ENCODE measurements at places on chromosomes 3 and 15.

GRCh38 chr3:99674086-99674789 lies 35.8 kb downstream of the COL8A1 start:
- DNase-seq, result no peak

GRCh38 chr15:32723171-32723948 lies 5.6 kb downstream of the GREM1 start:
- no peak for DNase-seq

DNA sequence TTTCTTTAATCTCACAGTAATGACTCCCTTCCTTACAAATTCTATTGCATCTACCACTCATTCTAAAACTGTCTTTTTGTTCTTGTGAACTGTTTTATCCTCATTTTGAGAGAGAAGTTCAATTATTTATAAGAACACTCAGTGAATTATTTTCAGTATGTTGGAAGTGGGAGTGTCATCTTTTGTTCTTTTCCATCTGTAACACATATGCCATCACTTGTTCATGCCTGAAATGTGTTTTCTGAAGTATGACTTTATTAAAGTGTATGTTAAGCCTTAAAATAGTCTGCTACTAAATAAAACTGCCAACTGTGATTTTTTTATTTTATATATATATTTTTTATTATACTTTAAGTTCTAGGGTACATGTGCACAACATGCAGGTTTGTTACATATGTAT lies 623.0 kb upstream of the CBLB start:
- DNase-seq, result no peak

DNA sequence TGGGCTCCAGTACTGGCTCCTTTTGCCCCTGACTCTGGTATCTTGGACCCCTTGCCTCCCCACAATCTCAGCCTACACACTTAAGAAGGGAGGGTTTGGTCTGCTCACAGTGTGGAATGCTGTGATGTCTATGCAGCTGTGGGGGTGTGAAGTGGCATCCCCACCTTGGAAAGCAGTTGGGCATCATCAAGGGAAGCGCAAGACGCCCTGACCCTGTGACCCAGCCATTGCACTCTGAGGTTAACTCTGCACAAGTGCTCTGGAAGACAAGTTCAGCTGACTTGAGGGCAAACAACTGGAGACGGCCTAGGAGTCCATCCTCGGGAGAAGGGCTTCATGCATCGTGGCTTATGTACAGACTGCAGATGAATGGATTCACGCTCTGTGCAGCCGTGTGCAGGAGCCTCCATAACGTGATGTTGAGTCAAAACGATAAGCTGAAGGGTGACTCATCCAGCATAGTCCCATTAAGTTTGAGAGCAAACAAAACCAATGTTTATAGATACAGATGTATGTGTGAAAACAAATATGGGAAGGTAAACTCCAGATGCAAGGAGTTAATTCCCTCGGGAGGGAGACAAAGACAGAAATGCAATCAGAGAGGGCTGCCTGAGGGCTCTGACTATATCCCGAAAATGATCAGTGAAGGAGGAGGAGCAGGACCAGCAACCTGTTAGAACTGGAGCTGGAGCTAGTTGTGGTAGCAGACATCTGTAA lies 86.8 kb downstream of the LSM3 start:
- peak; percentile 34 for DNase-seq

DNA sequence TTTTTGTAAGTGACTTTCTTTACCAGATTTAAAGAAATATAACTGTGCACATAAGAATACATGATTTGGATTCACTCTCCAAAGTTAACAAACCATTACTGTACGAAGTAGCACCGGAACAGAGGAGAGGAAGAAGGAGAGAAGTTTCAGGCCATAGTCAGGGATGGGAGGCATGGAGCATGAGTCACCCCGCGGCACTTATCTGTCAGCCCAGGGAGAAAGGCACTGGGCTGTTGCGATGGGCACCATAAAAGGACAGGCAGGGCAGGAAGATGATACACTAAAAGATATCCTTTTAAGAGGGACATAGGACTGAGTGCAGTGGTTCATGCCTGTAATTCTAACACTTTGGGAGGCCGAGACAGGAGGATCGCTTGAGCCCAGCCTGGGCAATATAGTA lies 37.0 kb downstream of the TTC23 start:
- no peak for DNase-seq

DNA sequence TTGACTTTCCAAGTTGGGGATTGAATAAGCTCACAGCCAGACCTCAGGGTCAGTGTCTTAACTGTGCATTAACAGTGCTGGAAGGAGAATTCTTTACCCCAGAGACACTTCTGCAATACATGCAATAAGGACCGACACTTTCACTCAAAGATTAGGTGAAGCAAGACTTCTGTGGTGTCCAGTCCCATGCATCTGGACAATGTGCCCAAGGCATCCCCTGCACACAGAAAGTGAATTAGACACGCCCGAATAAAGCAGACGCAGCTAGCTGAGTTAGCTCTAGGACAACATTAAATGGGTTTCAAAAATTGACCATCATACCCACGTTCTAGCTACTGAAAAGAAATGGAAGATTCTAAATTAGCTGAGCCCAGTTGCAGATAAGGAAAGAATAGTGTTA lies 223.9 kb upstream of the NR2F2 start:
- DNase-seq, result no peak

DNA sequence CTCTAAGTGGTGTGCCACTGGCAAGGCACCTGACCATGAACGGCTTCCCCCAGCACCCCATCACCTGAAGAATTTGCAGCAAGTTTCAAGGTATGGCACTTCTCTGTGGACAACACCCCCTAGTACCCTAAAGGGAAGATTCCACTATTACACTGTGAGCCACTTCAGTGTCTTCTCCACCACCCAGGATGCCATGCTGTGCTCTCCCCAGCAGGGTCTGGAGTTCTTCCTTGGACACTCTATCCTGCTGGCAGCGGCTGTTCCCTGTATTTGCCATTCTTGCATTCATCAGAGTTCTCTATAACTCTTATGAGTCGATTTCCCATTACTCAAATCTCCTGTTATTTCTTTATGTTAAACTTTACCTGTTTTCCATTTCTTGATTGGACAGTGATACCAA lies 33.9 kb upstream of the RNU6-1 start:
- DNase-seq, result no peak

- peak; percentile 68 for DNase-seq
These were observed 36.5 kb downstream of the DAPK2 start for GRCh38 chr15:64009798-64010261.

DNA sequence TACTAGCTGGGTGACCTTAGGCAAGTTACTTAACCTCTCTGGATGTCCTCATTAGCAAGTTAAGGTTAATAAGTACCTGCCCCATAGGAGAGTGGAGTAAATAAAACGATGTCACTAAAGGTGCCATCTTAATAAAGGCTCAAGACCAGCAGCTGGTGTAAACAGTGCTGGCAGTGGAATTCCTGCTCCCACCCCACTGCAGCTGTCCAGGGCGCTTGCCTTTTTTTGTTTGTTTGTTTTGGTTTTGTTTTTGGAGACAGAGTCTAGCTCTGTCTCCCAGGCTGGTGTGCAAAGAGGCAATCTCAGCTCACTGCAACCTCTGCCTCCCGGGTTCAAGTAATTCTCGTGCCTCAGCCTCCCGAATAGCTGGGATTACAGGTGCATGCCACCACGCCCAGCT lies 28.9 kb downstream of the IDH3A start:
- no peak for DNase-seq

- DNase-seq, result no peak
These were observed 613 bp downstream of the SEC13 start for GRCh38 chr3:10320320-10320677.

GRCh38 chr3:144041960-144042556 lies 70.4 kb downstream of the DIPK2A start:
- DNase-seq, result no peak

DNA sequence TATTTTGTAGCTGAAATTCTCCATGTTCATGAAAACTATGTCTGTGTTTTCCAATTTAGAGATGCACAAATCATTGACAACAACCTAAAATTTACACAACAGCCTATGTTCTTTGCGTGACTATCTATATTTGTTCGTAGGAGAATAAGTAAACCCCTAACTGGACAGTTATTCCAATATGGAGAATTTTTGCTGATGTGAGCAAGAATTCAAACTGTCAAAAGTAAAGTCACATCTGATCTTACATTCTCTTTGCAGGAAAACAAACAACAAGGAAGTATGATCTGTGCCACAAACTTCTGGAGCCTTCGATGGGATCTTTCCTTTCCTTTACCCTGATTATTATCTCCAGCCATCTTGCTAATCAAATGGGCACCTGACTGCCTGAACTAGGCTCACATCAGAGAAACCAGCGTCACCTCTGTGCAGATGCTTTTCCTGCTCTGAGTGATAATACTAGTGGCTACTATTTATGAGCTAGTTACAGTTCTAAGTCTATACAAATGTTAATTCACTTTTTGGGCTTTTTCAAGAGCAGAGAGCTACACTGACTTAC lies 18.3 kb upstream of the KCNMB3 start:
- no peak for DNase-seq

DNA sequence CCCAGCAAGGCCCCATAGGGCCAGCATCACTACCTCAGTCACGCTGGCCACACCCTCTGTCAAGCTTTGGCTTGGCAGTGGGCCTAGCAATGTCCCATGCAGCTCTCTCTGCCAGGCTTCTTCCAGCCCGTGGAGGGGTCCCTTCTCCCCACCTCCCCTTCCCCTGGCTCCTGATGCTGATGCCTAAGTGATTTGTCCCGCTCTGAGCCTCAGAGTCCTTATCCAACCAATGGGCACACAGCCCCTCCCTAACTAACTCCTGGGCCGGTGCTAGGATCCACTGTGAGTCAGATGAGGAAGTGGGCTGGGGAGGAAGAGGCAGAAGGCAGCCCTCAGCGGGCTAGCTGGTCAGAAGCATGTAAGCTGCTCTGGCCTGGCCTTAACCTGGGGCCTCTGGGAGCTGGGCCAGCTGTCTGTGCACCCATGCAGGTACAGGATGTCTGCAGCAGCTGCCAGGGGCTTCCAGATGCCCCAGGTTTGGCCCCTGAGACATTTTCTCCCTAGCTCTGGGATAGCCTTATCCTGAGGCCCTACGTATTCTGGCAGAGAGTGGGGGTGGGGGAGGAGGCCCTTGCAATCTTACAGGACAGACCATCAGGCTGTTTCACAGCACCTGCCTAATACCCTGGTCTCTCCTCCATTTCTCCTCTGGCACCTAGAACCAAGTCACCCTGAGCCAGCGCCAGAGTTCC lies 740 bp upstream of the ZBTB47 start:
- peak; percentile 43 for DNase-seq

DNA sequence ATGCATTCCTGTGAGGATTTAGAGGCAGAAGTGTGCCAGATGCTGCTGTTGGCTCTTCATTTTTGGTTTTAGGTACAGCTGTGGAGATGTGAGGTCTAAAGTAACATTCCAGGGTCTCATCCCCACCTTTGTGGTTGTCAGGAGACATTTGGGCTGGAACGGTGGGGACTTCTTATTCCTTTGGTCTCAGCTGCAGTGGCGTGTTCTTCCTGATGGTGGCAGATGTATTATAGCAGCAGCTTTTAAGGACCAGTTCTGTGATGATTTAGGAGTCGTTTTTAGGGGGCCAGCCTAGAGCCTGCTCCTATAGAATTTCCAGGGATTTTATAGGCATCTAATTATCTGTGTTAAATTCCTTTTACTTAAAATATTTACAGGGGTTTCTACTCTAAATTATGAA lies 221.0 kb upstream of the EOMES start:
- no peak for DNase-seq

DNA sequence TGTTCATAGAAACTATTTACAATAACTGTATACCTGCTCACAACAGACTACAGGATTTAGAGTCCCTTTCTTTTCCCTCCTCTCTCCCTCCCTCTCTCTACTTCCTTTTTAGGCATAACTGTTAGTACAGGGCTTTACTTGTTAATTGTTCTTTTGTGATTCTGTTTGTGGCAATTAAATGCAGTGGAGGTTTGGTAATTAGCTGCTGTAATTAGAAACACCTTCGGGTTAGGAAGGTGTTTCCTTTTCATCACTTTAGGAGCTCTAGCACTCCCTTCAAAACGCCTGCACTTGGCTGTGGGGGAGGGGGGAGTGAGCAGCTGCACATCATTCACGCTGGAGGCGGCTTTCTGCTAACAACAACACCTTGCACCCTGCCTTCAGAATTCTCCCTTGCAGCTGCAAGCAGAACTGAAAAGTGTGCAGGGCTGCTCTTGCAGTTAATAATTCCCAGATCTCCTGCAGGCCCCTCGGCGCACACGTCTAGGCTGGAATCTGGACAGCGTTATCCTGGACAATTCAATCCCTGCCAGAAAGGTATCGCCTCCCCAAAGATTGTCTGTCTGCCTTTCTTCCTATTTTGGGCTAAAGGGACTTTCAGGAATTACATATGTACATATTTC lies 242.6 kb upstream of the RGMA start:
- no peak for DNase-seq

- DNase-seq, result no peak
These were observed 15.3 kb downstream of the NR2F2 start for GRCh38 chr15:96345560-96346399.

Measured in epithelial cell of prostate (primary cell).